ENCODE measurements at places on chromosomes 1 and 21.

DNA sequence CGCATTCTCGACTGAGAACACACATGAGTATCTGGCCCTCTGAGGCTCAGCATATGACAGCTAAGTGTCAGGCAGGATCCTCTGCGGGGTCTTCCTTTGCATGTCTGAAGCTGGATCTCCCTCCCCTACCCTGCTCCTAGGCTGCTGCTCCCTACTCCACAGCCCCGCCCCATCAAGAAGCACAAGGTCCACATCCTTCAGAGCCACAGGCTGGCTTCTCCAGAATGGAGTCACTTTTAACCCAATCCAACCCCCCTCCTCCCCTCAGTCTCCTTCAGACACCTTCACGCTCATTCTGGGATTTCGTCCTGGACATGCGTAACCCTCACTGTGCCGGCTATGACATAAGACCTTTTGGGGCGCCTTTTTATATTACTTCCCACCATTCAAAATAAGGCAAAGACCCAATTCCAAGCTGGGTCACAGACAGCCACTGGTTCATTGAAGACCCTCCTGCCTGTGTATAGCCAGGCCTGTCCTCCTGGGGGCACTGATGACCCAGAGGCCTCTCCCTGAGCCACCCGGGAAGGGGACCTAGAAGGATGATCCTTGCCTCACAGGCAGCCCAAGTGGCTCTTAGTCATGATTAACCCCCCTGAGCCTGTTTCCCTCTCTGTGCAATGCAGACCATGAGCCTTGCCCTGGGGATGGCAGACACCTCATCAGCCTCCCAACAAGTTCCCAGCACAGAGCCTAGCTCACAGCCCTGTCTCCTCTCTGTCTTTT is 4.7 kb downstream of the ADGRB2 start:
- no peak for DNase-seq

- DNase-seq = peak; percentile 18
Measured at GRCh38 chr21:19440792-19441655, 1037.4 kb upstream of the TMPRSS15 start.

- DNase-seq = no peak
Measured at GRCh38 chr1:166040202-166040997, 126.4 kb downstream of the FAM78B start.

DNA sequence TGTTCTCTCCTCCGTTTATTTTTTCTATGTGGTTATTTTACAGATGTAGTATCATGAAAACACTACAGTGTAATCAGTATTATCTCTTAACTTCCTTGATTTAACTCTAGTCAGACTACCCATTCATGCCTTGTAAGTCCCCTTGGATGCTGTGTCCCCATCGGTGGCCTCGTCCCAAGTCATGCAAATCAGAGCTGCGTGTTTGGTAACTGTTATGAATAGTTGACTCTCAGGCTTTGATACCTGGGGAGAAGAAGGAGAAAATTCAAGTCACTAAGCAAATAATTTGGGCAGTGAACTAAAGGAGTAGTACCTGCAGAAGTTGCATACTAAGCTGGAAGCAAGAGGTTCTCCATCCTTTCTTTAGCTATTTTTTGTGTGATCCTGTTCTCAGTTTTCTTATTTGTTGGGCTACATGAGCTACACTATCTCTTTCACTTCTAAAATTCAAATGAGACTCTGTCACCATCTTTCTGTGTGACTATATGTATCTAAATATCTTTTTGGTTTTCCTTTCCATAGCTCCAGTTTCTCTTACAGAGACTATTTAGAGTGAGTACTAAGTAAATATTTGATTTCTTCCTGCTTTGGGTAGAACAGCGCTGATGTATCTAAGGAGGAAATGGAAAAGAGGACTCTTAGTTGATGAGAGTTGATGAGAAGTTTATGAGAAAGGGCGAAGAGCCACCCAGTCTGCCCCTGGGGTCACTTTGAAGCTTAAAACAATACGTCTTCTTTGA is 50.9 kb downstream of the VANGL2 start:
- no peak for DNase-seq

GRCh38 chr1:5837976-5838653 is 154.1 kb downstream of the NPHP4 start:
- DNase-seq = no peak

GRCh38 chr1:241470908-241471590 is 48.5 kb downstream of the FH start:
- DNase-seq = no peak

DNA sequence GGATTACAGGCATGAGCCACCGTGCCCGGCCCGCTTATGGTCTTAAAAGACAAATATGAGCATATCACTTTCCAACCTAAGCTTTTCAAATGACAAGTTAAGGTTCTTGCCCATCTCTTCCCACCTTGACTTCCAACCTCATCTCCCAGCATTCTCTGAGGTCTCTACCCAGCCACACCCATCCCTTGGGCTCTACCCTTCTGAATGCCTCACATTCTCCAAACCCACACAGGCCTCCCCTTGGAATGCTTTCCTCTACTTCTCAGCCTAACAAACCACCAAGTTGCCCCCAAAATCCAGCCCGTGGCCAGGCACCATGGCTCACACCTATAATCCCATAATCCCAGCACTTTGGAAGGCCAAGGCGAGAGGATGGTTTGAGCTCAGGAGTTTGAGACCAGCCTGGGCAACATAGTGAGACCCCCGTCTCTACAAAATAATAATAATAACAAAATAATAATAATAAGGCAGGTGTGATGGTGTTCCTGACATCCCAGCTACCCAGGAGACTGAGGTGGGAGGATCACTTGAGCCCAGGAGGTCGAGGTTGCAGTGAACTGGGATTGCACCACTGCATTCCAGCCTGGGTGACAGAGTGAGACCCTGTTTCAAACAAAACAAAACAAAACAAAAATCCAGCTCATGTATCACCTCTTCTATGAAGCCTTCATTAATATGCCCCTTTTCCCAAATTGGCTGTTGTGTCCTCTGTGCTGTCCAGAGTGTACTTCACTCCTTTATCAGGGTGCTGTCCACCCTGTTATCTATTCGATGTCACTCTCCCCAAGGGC is 11.2 kb downstream of the DCST2 start:
- no peak for DNase-seq

DNA sequence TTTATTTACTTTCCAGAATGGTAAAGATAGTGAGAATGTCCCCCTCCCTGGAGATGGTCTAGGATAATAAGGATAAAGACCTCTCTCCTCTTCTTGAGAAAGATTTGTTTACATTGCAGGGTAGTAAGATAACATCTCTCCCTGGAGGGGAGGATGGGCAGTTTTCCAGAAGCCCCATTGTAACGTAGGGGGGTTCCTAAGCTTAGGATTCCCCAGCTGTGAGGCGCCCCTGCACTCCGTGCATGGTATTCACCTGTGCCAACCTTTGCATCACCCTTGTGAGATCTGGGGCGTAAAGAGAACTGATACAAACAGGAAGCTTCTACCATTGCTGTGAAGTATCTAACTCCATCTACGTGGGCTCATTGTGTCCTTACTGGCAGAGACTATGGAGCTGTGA is 148.7 kb upstream of the DNAH14 start:
- no peak for DNase-seq

DNA sequence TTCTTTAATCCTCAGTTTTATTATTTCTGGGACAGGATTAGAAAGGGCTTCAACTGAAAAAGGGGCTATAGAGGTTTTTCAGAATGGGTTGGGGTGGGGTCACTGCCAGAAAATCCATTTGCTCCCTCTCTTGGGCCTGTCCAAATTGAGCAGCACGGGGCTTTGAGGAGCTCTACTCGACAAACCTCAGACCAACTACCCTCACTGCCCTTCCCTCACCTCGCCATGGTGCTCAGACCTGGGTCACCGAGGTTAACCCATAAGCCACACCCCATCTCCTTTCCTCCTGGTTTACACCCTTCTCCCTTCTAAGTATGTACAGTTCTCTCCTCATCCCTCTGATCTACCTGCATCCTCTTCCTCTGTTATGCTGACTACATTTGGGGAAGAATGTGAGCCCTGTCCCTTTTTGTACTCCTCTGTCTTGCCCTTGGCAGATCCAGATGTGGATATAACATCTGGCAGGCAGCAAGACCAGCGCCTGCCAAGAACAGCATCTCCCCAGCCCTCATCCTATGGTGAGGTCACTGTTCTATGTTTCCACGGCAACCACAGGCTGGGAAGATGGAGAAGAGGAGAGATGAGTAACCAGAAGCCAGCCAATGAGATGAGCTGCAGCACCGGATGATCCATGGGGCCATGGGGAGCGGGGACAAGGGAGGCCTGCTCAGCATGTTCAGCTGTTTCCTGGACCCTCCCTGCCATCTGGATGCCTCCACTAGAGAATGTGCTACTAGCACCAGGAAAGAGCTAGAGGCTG is 3.7 kb upstream of the FABP3 start:
- DNase-seq = no peak

DNA sequence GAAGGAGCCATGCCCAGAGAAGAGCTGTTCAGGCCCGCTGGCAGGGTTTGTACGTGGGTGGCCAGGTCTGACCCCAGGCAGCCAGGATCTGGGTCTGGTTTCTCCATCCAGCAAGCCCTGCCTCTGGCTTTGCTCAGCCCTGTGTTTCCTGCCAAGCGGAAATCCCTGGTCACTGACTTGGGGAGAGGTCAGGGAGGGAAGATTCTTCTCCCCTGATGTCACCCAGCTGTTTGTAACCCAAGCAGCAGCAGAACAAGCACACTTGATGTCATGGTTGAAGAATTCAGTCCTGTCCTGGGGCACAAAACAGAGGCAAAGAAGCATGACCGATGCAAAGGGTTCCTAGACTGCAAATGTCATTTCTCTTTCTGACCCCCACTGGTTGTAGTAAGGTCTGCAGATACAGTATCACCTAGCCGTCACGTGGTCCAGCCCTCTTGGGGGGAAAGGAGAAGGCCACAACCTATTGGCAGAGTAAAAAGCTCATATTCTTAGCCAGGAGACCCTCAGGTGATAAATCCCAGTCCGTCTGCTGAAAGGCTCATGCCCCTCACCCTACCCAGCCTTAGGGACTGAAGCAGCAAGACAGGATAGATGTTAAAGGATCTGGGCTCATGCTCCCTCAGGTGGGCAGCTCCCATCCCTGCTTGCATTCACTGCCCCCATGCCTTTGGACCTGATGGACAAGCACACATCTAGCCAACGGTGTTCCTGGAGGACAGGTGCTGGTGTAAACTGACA is 120.9 kb downstream of the SYT2 start:
- no peak for DNase-seq

DNA sequence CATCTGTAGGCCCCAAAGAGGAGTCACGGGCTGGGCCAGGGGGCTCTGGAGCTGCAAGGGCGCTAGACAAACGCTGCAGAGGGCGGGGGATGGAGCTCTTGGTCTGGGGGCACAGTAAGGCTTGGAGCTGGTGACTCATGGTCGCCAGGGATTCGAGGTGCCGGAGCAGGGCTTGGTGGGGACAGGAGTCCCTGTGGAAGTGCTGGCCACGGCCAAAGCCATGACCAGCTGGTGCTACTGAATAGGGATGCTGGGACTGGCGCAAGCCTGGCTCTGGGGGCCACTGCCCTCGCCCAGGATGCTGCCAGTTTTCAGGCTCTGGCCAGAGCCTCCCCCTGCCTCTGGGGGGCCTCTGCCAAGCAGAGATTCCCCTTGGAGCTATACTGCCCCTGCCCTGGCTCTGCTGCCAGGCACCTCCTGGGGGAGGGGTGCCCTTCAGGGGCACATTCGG is 25.2 kb downstream of the SPOCD1 start:
- no peak for DNase-seq
